ENCODE measurements at places on chromosomes 13 and 19.
A peak's percentile ranks its signal among the peaks of the same experiment; 100 is the strongest.

GRCh38 chr19:48419158-48419920 is 25.9 kb downstream of the GRIN2D start:
- peak; percentile 55 for DNase-seq

DNA sequence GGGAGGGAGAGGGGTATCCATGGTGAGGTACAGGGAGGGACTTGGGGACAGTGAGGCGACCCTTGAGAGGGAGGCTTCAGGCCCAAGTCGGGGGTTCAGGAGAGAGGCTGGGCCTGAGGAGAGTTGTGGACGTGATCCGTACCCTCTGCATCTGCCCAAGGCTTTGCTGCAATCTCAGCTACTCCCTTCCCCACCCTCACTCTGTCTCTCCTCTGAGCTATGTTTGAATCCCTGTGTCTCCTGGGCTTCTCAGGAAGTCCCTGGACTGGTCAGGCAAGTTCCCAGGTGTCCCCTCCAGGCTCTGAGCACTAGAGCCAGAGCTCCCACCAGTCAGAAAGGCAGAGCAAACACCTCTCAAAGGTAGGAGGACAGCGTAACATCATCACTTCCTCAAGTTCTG is 1.8 kb downstream of the LIN37 start:
- no peak for DNase-seq

GRCh38 chr13:109182777-109183465 is 553.5 kb downstream of the MYO16 start:
- no peak for DNase-seq

GRCh38 chr13:78326633-78327032 is 276.7 kb downstream of the POU4F1 start:
- peak; percentile 7 for DNase-seq

DNA sequence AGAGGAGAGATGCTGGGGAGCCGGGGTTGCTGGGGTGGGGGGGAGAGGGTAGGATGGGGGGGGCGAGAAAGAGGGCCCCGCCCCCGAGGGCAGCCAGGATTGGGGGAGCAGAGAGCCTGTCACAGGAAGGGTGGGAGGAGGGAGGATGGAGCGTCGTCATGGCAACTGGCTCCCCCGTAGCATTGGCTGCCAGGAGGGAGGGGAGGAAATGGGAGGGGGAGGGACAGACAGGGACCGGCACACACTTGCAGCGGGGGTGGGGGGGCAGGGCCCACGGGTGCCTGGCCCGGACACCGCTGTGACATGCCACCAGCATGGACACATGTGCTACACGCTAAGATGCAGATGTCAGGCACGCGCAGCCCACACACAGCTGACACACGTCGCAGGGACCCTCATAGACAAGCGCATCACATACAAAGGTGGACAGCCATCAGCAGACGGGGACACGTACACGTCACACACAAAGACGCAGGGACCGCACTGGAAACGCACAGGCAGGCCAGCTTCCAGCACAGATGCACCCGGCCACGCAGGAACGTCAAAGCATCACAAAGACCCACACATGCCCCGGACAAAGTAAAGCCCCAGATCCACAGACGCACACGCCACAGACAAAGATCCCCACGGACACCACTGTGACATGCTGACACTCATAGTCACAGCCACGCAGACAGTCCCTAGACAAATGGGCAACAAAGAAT is at the start of gene LMTK3:
Gene LMTK3, minus strand, starts transcription at position 36 of the 704 bp plus-strand sequence. CDS start 259 bp downstream, outside the sequence.
- no peak for DNase-seq

DNA sequence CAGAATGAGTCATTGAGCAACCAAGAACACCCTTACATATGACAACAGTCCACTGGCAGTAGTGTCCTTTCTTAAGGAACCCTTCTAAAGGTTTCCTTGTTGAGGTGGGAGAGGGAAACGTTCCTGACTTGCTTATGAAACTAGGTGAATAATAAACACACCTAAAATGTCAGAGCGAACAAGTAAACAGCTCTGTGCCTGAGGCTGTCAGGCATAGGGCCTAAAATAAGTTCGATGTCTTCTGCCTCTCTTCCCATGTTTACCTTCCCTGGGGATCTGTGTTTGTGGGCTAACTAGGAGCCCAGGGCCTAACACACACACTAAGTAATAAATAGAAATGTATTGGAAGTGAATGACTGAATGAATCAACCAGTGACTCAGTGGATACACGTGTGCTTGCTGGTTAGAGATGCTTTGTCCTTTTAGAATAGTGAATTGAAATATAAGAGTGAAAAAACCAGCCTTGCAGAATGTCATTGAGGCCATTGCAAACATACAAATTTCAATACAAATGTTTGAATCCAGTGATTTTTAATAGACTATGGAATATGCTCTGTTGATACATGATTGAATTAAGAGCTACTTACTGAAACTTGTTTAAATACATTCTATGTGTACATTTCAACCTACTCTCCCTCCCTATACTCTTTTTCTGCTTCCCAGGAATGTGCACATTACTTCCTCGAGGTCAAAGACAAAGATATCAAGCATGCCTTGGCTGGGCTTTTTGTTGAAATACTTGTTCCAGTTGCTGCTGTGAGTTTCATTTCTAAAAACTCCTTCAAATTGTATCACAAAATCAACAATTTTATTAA is 102.9 kb downstream of the FRY start:
- DNase-seq, result no peak

GRCh38 chr19:2033825-2034159 is 17.3 kb downstream of the MKNK2 start:
- DNase-seq, result no peak

DNA sequence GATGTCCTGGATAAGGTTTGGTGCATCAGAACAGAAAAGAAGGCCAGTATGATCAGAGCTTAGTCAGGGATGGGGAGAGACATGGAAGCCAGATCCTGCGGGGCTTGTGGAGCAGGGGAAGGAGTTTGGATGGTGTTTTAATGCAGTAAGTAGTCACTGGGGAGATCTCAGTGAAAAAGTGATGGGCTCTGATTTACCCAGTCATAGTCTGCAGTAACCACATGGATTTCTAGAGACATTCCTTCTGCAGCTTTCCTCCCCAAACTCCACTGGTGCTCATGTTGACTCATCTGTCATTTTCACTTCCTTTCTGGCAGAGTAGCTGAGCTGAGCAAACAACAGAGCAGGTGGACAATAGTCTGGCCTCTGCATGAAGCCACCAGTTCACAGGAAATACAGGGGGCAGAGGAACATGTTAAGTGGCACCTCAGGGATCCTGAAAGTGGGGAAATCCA is 144.1 kb downstream of the DPF1 start:
- peak; percentile 89 for DNase-seq

GRCh38 chr19:34867631-34868030 is 59.1 kb upstream of the ZNF30 start:
- no peak for DNase-seq

GRCh38 chr19:45973553-45974338 is at the start of gene NOVA2:
NOVA2 (minus strand) TSS chr19:45973865; CDS start chr19:45973351, 514 bp downstream.
- DNase-seq, result no peak

GRCh38 chr19:49831592-49831991 is 13.5 kb downstream of the MED25 start:
- DNase-seq, result peak; percentile 75

DNA sequence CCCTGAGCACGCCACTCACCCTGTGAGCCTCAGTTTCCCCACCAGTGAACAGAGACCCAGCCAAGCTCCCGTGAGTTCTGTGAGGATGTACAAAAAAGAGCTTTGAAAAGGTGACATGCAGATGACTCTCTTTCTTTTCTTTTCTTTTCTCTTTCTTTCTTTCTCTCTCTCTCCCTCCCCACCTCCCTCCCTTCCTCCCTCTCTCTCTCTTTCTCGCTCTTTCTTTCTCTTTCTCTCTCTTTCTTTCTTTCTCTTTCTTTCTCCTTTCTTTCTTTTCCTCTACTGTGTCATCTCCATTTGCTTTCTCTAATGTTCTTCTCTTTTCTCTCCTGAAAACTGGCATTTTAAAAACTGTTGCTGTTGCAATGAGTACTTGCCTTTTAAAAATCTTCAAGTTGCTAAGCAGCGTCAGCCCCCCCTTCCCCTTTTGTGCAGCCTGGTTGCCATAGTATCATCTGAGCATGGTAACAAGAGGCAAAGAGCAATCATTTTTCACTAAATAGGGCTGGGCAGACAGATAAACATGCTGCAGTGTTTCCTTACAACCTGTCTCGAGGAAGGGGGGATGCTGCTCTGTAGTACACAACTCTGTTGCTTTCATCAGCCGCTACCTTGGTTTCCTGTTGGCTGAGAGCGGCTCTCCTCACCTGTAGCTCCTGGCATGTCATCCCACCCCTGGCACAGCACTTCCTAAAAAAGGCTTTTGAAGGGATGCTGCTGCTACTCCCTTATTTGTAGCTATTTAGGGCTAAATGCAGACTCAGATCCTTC is 108.7 kb upstream of the MBNL2 start:
- no peak for DNase-seq

DNA sequence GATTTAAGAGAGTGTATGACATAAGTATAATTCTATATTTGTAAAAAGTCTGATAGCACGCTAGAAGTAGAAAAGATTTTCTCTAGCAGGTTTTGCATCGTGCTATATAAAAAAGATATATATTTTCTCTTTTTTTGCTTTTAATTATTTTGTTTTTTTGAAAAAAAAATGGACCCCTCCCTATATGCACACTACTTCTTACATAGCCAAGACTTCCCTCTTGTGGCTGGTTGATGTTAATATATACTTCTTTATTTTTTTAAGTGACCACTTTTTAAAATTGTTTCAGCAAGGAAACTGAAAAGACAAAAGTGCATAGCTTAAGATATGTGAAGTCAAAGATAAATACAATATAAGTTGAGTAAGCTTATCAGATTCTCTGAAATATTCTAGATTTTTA is 1202.8 kb downstream of the DIAPH3 start:
- peak; percentile 34 for DNase-seq

DNA sequence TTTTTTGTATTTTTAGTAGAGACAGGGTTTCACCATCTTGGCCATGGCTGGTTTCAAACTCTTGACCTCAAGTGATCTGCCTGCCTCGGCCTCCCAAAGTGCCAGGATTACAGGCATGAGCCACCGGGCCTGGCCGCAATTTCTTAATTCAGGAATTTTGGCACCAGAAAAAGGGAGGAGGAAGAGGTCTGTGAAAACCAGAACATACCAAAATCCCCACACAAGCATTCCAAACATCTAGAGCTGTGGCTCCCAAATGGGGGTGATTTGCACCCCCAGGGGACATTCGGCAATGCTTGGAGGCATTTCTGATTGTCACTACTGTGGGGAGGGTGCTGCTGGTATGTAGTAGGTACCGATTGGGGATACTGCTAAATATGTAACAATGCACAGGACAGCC is 40.2 kb upstream of the ABCC4 start:
- no peak for DNase-seq

GRCh38 chr19:38250428-38250820 is 5.8 kb downstream of the PPP1R14A start:
- DNase-seq, result no peak

- DNase-seq, result no peak
Observed at GRCh38 chr19:39264306-39265290, 3.6 kb upstream of the IFNL2 start.

DNA sequence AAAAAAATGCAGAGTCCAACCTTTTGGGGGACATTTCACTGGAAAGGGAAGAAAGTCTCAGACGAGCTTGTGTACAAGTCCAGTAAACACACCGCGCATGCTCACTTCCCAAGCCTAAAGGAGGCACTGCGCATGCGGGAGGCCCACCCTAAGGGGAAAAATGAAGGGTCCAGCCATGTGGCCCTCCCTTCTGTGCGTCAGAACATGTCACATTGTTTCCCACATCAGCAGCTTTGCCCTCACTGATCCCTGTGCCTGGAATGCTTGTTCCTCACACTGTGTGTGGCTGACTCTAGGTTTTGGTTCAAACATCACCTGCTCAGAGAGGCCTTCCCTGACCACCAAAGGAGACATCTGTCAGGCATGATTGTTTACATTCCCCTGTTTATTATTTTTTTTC is 4.4 kb downstream of the ELSPBP1 start:
- DNase-seq, result no peak

All from MV-4-11 (cell line).